SK-N-SH (cell line): ENCODE measurements at places on chromosomes 4 and X.

DNA sequence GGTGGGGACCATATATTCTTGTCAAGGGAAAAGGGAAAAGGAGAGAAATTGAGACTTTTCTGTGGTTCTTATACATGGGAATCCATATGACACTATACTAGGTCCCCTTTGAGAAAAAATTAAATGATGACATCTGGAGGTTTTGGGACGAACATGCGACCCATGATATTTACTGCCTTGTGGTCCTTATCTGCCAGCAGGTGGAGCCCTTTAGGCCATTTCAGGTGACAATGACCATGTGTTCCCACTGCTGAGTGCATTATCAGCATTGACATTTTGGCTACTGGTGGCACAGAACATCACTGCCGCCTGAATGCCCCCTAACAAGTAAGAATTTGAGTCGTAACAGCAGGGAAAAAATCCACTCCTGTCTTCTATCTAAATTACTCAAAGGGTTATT, 843.4 kb downstream of the FSTL5 start:
- DNase-seq = peak; percentile 2

DNA sequence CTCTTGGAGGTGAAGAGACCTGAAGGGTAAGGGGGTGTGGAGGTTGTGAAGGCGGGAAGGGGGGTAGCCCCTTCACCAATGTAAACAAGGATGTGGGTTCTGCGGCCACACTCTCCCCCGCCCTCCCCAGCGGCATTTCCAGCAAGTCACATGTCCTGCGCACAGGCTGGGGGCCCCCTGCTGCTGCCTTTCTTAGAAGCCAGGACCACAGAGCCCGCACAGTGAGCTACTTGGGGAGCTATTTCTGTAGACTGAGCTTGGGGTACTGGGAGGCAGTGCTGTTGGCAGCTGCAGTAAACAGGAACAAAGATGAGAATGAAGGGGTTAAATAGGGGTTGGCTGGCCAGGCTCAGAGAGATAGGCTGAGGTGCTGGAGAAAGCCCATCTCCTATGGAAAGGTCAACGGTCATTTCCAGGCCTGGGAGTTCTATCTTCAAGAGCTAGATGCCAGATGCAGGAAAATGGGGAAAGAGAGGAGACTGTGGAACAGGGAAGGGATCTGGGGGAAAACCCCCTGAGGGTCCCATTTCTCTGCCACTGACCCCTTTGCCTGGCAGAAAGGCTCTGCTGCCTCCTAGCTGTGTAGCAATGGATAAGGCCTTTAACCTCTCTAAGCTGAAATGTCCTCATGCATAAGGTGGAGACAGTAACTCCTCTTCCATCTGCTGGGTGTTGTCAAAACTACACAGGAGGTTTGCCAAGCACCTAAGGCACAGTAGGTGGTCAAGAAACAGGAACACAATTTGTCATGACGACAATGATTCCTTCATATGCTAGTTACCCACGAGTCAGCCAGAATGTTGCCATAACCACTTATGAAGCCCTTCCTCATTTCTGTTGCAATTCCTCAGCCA, 18.5 kb upstream of the PIM2 start:
- no peak for DNase-seq

DNA sequence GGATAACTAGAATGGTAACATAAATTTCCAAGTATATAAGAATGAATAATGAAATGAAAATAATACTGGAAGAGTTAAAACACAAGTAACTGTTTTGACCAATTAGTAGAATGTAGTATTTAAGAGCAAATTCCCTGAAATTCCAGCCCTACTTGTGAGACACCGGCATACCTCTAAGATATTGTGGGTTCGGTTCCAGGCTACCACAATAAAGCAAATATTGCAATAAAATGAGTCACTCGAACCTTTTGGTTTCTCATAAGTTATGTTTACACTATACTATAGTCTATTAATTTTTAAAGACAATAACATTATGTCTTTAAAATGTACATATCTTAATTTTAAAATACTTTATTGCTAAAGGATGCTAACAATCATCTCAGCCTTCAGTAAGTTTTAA, 15.2 kb upstream of the IQCM start:
- DNase-seq = no peak

DNA sequence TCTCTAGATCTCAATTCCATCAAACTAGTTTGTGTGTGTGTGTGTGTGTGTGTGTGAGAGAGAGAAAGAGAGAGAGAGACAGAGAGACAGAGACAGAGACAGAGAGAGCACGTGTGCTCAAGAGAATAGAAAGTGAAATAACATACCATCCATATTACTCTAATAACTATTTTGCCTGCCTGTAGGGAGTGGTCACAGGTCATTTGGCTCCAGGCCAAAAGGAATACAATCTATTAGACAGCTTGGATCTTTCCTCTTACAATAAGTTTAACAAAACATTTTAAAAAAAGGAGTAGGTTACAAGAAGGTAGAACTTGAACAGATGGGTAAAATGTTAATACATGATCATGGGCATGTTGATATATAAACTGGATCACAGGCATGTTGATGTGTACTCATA, 76.2 kb downstream of the COL4A6 start:
- DNase-seq = no peak

GRCh38 chrX:29841750-29842149, 373.6 kb upstream of the MAGEB2 start:
- no peak for DNase-seq
